ENCODE measurements at places on chromosomes 5 and 9.
A peak's percentile ranks its signal among the peaks of the same experiment; 100 is the strongest.

DNA sequence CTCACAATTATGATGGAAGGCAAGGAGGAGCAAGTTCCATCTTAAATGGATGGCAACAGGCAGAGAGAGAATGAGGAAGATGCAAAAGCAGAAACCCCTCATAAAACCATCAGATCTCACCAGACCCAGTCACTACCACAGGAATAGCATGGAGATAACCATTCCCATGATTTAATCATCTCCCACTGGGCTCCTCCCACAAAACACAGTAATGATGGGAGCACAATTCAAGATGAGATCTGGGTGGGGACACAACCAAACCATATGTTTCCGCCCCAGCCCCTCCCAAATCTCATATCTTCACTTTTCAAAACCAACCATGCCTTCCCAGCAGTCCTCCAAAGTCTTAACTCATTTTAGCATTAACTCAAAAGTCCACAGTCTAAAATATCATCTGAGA lies 304.0 kb downstream of the TUSC1 start:
- DNase-seq, result no peak
- no peak overlapping the region for H3K27ac ChIP-seq
- no peak overlapping the region for H3K4me3 ChIP-seq

DNA sequence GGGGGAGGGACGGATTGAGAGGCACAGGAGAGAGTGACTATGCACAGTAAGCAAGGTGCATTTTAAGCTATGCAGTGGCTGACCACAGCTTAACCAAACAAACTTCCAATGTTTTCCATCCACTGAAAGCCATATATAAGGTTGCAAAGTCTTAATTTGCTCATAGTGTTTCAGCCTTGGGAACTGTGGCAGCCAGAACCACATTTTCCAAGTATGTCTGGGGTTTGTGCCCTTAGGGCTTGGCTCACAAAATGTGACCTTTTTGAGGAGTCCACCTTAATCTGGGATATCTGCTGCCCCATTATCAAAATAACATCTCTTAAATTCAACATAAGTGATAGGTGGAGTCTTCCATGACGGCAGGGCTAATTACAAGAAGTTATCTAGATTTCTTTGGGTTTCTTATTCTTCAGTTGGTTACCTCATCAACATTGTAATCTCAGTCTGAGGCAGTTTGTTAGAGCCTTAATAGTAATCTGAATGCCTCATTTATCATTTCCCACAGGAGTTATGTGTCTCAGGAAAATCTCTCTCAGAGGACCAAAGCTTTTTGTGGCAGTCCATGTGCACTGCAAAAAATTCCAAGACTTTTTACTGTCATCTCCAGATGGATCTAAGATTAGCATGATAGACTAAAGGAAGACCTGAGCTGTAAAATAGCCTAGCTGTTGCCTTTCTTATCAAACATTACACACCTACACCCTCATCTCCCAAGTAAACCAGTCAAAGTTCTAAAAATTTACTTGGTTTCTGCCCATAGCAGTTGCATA lies 15.2 kb upstream of the UBQLN1 start:
- peaks cover 6% of the 10 kb centered on the region for H3K27me3 ChIP-seq
- H3K27ac ChIP-seq, result no peak overlapping the region
- H3K4me3 ChIP-seq, result no peak overlapping the region
- H3K4me1 ChIP-seq, result no peaks in the 10 kb centered on the region
- DNase-seq, result no peak

DNA sequence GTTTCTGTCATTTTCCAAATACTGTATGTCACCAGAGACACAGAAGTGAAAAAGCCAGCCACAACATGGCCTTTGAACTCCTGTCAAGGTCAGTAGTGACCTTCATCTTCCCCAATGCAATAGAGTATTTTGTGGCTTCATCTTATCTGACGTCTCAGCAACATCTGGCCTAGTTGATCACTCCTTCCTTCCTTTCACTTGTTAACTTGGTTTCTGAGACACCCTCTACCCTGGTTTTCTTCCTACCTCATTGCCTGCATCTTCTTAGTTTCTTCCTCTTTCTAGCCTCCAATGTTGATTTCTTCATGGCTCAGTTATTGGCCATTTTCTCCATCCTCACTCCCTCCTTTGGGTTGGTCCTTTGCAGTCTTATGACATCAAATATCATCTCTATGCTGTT lies 36.3 kb downstream of the GLIS3 start:
- H3K4me3 ChIP-seq, result no peak overlapping the region
- no peaks in the 10 kb centered on the region for H3K36me3 ChIP-seq
- H3K27me3 ChIP-seq, result peaks cover 2% of the 10 kb centered on the region
- no peaks in the 10 kb centered on the region for H3K4me1 ChIP-seq
- H3K27ac ChIP-seq, result no peak overlapping the region

GRCh38 chr5:471750-472058 lies 28.7 kb downstream of the EXOC3 start:
- peaks cover 12% of the 10 kb centered on the region for H3K36me3 ChIP-seq
- H3K27me3 ChIP-seq, result no peaks in the 10 kb centered on the region
- H3K4me1 ChIP-seq, result peaks cover 35% of the 10 kb centered on the region
- H3K27ac ChIP-seq, result peak overlapping the region; percentile 78
- peak overlapping the region; percentile 58 for H3K4me3 ChIP-seq

- no peak overlapping the region for H3K27ac ChIP-seq
- no peaks in the 10 kb centered on the region for H3K36me3 ChIP-seq
- H3K4me1 ChIP-seq, result peaks cover 43% of the 10 kb centered on the region
- no peak for DNase-seq
- H3K4me3 ChIP-seq, result no peak overlapping the region
- no peaks in the 10 kb centered on the region for H3K27me3 ChIP-seq
Measured at GRCh38 chr5:91315701-91316100, 67.4 kb downstream of the ARRDC3 start.

DNA sequence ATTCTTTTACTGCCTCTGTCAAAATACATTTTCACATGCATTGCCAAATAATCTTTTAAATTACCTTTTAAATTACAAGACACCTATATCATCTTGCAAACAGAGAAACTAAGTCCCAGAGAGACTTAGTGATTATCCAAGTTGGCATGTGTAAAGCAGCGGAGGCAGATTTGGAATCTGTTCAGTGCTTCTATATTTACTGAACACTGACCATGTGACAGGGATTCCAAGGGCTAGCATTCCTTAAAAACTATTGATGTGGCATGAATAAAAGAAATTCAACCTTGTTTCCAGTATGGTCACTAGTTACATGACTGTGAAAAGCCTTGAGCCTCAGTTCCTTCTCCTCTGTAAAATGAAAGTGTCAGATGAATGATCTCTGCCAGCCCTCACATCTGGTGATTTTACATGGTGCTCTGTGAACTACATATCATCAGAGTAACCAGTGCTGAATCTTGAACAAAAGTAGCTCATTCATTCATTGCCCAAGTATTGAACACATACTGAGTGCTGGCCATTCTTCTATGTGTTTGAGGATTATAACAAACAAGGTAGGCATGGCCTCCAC lies 71.9 kb upstream of the PPP1R2B start:
- H3K4me3 ChIP-seq, result no peak overlapping the region
- no peaks in the 10 kb centered on the region for H3K27me3 ChIP-seq
- no peak for DNase-seq

GRCh38 chr5:155786108-155786507 lies 540.9 kb upstream of the SGCD start:
- H3K27me3 ChIP-seq, result no peaks in the 10 kb centered on the region
- no peak overlapping the region for H3K4me3 ChIP-seq
- no peak for DNase-seq
- H3K36me3 ChIP-seq, result no peaks in the 10 kb centered on the region
- no peak overlapping the region for H3K27ac ChIP-seq

DNA sequence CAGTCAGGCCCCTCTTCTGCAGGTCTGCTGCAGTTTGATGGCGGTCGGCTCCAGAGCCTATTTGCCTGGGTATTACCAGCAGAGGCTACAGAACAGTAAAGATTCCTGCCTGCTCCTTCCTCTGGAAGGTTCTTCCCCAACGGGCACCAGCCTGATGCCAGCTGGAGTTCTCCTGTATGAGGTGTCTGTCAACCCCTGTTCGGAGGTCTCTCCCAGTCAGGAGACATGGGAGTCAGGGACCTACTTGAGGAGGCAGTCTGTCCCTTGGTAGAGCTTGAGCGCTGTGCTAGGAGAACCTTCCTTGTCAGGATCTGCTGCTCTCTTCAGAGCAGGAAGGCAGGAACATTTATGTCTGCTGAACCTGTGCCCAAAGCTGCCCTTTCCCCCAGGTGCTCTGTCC lies 138.4 kb upstream of the IQGAP2 start:
- H3K4me3 ChIP-seq, result no peak overlapping the region
- H3K27me3 ChIP-seq, result no peaks in the 10 kb centered on the region
- no peaks in the 10 kb centered on the region for H3K36me3 ChIP-seq
- DNase-seq, result no peak

DNA sequence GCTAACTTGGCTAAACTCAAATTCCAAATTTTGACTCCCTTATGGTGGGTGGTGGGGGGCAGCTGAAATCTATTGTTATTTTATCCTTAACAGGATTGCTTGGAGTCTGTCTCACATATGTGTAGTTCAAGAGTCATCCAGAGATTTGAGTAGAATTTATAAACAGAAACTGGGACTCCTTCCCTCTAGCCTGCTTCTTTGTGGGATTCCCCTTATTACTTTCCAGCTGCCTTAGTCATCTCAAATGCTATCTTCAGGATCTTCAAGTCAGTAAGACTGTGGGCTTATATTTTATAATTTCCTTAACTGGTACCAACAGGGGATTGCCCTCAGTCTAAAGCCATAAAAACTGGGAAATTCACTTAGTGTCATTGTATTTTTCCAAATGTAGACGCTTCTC lies 55.5 kb downstream of the NNT start:
- no peaks in the 10 kb centered on the region for H3K27me3 ChIP-seq
- no peaks in the 10 kb centered on the region for H3K4me1 ChIP-seq
- no peak overlapping the region for H3K4me3 ChIP-seq
- peaks cover 80% of the 10 kb centered on the region for H3K36me3 ChIP-seq
- no peak for DNase-seq
- no peak overlapping the region for H3K27ac ChIP-seq

GRCh38 chr9:94663640-94664039 lies 24.3 kb upstream of the FBP1 start:
- no peaks in the 10 kb centered on the region for H3K36me3 ChIP-seq
- no peak overlapping the region for H3K4me3 ChIP-seq
- no peaks in the 10 kb centered on the region for H3K4me1 ChIP-seq
- no peak for DNase-seq

DNA sequence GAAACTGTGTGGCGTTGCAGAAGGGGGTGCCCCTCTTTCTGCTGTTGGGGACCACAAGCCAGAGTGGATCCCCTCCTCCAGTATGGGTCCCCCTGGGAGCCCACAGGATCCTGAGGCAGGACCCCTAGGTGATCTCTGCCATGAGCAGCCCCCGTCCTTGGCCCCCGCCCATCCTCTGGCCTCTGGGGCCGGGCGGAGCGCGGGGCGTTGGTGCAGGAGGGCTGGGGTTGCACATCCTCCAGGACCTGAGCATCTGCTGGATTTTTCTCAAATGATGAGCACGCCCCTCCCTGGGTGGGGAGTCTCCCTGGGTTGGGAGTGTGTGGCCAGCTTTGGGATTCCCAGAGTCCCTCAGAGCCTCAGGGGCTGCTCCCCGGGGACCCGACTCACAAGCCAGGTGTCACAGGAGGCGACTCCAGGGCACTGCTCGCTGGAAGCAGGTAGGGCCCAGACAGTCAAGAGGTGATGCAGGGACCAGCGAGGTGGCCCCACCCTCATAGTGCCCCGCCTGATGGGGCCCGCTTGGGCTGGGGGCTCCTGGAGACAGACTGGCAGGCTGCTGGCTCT lies 26.7 kb upstream of the UBAC1 start:
- no peaks in the 10 kb centered on the region for H3K36me3 ChIP-seq
- DNase-seq, result no peak
- peaks cover 22% of the 10 kb centered on the region for H3K4me1 ChIP-seq
- no peak overlapping the region for H3K4me3 ChIP-seq

DNA sequence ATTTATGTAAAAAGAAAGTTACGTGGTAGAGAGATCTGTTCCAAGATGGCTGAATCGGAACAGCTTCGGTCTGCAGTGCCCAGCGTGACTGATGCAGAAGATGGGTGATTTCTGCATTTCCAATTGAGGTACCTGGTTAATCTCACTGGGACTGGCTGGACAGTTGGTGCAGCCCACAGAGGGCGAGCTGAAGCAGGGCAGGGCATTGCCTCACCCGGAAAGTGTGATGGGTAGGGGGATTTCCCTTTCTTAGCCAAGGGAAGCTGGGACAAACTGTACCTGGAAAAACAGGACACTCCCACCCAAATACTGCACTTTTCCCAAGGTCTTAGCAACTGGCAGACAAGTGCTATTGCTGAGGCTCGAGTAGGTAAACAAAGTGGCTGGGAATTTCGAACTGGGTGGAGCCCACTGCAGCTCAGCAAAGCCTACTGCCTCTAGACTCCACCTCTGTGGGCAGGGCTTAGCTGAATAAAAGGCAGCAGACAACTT lies 13.1 kb upstream of the HSD17B4 start:
- peak overlapping the region; percentile 55 for H3K4me3 ChIP-seq
- H3K4me1 ChIP-seq, result no peaks in the 10 kb centered on the region
- no peak overlapping the region for H3K27ac ChIP-seq
- peaks cover 9% of the 10 kb centered on the region for H3K27me3 ChIP-seq
- H3K36me3 ChIP-seq, result no peaks in the 10 kb centered on the region
- no peak for DNase-seq

- no peak for DNase-seq
- H3K27ac ChIP-seq, result no peak overlapping the region
- no peaks in the 10 kb centered on the region for H3K27me3 ChIP-seq
- no peaks in the 10 kb centered on the region for H3K4me1 ChIP-seq
- H3K4me3 ChIP-seq, result no peak overlapping the region
Measured at GRCh38 chr9:134127065-134127580, 8.8 kb upstream of the WDR5 start.

DNA sequence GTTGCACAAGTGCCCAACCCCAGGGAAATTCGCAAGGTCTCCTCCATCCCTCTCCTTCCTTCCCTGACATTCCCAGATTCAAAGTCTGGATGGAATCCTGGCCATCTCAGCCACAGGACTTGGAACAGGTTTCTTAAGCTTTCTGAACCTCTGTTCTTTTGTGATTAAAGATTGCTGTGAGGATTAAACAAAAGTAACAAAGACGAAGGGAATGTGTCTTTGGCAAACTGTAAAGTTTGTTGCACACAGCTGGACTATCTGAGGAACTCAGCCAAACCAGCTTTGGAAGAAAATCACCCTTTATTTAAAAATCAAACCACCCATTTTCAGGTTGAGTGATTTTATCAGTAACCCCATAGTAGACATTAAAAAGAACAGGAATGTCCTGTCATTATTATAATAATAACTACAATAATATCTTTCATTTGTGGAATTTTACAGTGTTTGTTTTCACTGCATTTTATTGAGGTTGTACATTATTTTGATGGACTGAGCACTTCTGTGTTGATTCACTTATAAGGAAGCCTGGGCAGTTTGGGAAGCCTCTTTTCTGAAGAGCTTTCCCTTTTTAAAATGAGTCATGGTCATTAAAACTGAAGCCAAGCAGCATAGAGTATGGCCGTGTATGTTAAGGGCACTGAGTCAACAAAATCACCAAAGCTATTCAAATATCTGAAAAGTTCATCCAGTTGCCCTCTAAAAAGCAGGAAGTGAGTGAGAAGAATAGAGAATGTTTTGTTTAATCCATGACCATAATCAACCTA lies 310.2 kb downstream of the AGTPBP1 start:
- no peak overlapping the region for H3K4me3 ChIP-seq
- no peaks in the 10 kb centered on the region for H3K36me3 ChIP-seq

- H3K4me1 ChIP-seq, result no peaks in the 10 kb centered on the region
- H3K36me3 ChIP-seq, result no peaks in the 10 kb centered on the region
- peaks cover 26% of the 10 kb centered on the region for H3K27me3 ChIP-seq
- H3K4me3 ChIP-seq, result no peak within 1 kb of the TSS
Measured at GRCh38 chr9:109166771-109167601, at the start of gene FRRS1L. TSS of gene FRRS1L (minus strand) at chr9:109167249. CDS start at chr9:109167138, 111 bp downstream.
